Psoas muscle (tissue), 8 donors: ENCODE measurements at places on chromosomes 2 and 18. TPM values are rescaled to one million over a fixed set of nuclear protein-coding genes. Genes with fewer than 3 reads are reported as not detected.

GRCh38 chr2:65343386-65343785 is 89.0 kb downstream of the SPRED2 start:
- H3K4me1 ChIP-seq, result no peaks in the 10 kb centered on the region
- no peaks in the 10 kb centered on the region for H3K27me3 ChIP-seq
- no peak overlapping the region for H3K4me3 ChIP-seq
- no peak overlapping the region for H3K27ac ChIP-seq
- H3K36me3 ChIP-seq, result no peaks in the 10 kb centered on the region

- H3K4me3 ChIP-seq, result no peak overlapping the region
- no peak overlapping the region for H3K27ac ChIP-seq
- H3K4me1 ChIP-seq, result peaks cover 6% of the 10 kb centered on the region
- no peaks in the 10 kb centered on the region for H3K36me3 ChIP-seq
Measured at GRCh38 chr2:98486374-98486981, 41.8 kb downstream of the INPP4A start.

DNA sequence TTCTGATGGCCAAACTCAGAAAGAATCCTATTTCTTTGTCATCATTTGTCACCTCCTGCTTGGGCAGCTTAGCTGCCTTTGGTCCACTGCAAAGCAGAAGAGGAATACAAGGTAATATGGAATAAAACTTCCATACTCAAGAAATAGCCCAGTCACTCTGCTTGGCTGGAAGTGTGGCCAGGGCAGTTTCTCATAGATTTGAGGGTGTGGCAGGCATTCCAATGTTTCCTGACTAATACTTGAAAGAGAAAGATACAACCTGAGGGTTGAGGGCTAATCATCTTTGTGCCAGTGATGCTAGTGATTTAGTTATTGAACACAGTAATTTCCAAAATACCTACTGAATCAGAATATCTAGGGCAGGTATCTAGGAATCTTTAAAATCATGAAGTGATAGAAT is 83.1 kb downstream of the FAM161A start:
- DNase-seq, result no peak
- peaks cover 6% of the 10 kb centered on the region for H3K4me1 ChIP-seq
- H3K27ac ChIP-seq, result no peak overlapping the region
- peaks cover 2% of the 10 kb centered on the region for H3K27me3 ChIP-seq
- H3K4me3 ChIP-seq, result no peak overlapping the region

The LOXHD1 gene
- total RNA-seq, result 0.13 TPM

The MAPRE3 gene
- 148 TPM for total RNA-seq

DNA sequence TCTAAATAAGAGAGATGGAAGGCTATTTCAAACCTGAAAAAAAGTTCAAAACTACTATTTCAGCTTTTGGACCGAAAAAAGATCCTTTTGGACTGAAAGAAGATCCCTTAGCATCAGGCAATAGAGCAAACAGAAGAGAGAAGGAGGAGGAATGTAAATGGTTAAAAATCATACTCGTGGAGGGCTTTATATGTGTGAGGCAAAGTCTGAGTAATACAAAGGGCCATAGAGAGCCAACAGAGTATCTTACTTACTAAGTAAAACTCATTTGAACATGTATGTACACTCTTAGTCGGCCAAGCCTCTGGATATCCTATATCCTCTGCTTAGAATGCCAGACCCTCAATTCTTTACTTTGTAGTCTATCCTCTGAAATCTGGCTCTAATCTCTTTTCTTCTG is 55.7 kb downstream of the ITSN2 start:
- no peak for DNase-seq
- peaks cover 72% of the 10 kb centered on the region for H3K36me3 ChIP-seq
- no peak overlapping the region for H3K4me3 ChIP-seq
- peaks cover 17% of the 10 kb centered on the region for H3K4me1 ChIP-seq

The SERPINB3 gene
- total RNA-seq, result not detected

GRCh38 chr2:184455624-184456023 is 142.7 kb upstream of the ZNF804A start:
- H3K27me3 ChIP-seq, result no peaks in the 10 kb centered on the region
- H3K36me3 ChIP-seq, result no peaks in the 10 kb centered on the region
- no peak overlapping the region for H3K4me3 ChIP-seq

DNA sequence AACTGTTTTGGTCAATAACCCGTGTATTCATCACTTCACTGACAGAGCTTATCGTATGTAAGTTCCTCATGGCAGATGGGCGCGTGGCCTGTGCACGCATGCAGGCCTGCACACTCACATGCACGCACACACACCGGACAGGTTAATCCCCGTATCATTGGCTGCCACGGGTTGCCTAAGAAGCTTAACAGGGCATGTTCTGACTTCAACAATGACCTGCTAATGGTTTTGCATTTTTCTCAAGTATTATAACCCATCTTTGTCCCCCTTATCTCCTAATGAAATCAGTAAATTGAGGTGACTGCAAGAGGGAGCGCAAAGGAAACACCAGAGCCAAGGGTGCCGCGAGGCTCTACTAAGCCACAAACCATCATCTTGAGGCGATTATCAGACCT is 399.0 kb upstream of the ID2 start:
- no peaks in the 10 kb centered on the region for H3K4me1 ChIP-seq
- H3K27ac ChIP-seq, result no peak overlapping the region
- H3K27me3 ChIP-seq, result no peaks in the 10 kb centered on the region
- H3K36me3 ChIP-seq, result no peaks in the 10 kb centered on the region

The C2orf74 gene
- 14.2 TPM for total RNA-seq

The CFAP221 gene
- total RNA-seq, result not detected

The SOWAHC gene
- 1.0 TPM for total RNA-seq

The ANKRD29 gene
- total RNA-seq, result 2.1 TPM

- H3K27ac ChIP-seq, result no peak overlapping the region
- no peak for DNase-seq
- peaks cover 12% of the 10 kb centered on the region for H3K27me3 ChIP-seq
- no peaks in the 10 kb centered on the region for H3K36me3 ChIP-seq
Measured at GRCh38 chr2:170845343-170845742, 28.7 kb downstream of the GAD1 start.

DNA sequence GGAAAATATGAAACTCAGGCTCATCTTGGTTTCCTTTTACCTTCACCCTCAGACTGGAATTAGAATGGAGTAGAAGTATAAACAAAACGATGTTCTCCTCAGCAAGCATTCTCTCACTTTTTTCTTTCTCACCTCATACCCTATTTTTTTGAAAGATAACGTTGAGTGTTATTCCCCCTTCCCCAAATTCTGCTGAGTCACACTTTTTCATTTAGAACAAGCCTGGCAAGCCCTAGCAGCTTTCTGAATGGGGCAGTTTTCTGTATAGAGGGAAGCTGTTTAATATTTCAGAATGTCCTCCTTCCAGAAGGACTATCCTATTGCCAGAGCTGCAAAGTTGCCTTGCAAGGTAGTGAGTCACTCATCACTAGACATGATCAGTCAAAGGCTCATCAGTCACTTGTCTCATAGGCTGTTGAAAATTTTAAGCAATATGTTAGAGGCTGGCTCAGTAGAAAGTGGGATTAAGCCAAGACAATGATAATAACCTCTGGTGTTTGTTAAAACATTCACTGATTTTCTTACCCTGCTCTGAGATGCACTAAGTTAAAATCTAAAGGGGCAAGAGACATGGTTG is 416.1 kb downstream of the RNF144A start:
- no peaks in the 10 kb centered on the region for H3K4me1 ChIP-seq
- no peak overlapping the region for H3K27ac ChIP-seq
- H3K27me3 ChIP-seq, result no peaks in the 10 kb centered on the region
- no peak overlapping the region for H3K4me3 ChIP-seq
- H3K36me3 ChIP-seq, result no peaks in the 10 kb centered on the region

The PFN4 gene
- not detected for total RNA-seq

- no peak for DNase-seq
- H3K4me1 ChIP-seq, result no peaks in the 10 kb centered on the region
- no peaks in the 10 kb centered on the region for H3K27me3 ChIP-seq
- no peak overlapping the region for H3K27ac ChIP-seq
- H3K36me3 ChIP-seq, result no peaks in the 10 kb centered on the region
Measured at GRCh38 chr2:2484301-2484700, 153.2 kb upstream of the MYT1L start.

- no peak overlapping the region for H3K27ac ChIP-seq
- DNase-seq, result no peak
- no peak overlapping the region for H3K4me3 ChIP-seq
- no peaks in the 10 kb centered on the region for H3K36me3 ChIP-seq
- no peaks in the 10 kb centered on the region for H3K4me1 ChIP-seq
- H3K27me3 ChIP-seq, result no peaks in the 10 kb centered on the region
Measured at GRCh38 chr2:118763797-118764196, 83.7 kb downstream of the EN1 start.

The PDE6D gene
- 8.7 TPM for total RNA-seq

- no peaks in the 10 kb centered on the region for H3K27me3 ChIP-seq
- no peaks in the 10 kb centered on the region for H3K36me3 ChIP-seq
- no peak overlapping the region for H3K27ac ChIP-seq
- H3K4me1 ChIP-seq, result no peaks in the 10 kb centered on the region
- H3K4me3 ChIP-seq, result no peak overlapping the region
- no peak for DNase-seq
Measured at GRCh38 chr18:60585670-60586069, 213.1 kb upstream of the MC4R start.

The PROM2 gene
- 1.4 TPM for total RNA-seq

DNA sequence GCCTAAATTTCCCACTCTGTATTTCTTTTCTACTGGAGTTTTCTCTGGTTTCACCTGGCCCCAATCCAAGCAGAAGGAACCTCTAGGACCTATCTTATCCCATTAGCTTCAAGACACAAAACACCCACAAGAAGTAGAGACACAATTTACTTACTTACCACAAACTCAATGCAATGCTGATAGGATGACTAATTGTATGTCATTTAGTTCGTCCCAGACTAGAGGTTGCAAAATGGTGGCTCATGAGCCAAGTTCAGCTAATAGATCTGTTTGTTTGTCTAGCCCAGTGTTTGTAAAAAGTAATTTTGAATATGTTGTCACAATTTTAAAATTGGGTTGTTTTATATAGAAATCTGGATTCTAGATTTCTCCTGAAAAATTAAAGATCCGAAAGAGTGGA is 34.7 kb upstream of the ZSWIM2 start:
- no peaks in the 10 kb centered on the region for H3K27me3 ChIP-seq
- no peak overlapping the region for H3K27ac ChIP-seq
- no peak overlapping the region for H3K4me3 ChIP-seq
- no peak for DNase-seq

DNA sequence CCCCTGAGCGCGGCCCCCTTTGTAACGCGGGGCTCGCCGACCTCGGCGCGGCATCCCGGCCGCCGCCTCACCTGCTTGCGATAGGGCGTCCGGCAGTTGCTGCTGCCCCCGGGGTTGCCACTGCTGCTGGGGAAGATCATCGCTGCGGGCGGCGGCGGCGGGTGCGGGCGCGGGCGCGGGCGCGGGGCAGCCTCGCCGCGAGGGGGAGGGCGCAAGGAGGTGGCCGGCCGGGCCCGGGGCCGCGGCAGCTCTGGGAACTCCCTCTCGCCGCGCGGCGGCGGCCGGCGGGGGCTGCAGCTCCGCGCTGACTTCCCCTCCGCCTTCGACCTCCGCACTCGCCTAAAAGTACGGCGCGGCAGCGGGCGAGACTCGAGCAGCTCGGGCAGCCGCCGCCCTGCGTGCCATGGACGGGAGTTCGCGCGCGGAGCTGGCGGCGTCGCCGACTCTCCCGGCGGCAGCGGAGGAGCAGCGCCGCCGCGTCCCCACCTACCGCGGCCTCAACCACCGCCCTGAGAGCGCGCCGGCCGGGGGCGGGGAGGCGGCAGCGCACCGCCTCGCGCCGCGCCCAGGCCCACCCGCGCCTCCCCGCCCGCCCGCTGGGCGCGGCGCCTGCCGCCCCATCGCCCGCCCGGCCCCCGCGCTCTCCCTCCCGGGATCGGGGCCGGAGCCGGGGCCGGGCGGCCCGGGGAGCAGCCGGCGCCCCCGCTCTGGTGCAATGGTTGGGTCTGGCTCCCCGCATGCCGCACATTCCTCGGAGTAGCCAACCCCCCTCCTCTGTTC is 86.0 kb downstream of the RBMS1 start:
- no peaks in the 10 kb centered on the region for H3K36me3 ChIP-seq
- peak overlapping the region; percentile 88 for H3K27ac ChIP-seq
- no peaks in the 10 kb centered on the region for H3K27me3 ChIP-seq
- peaks cover 64% of the 10 kb centered on the region for H3K4me1 ChIP-seq
- DNase-seq, result peak; percentile 83

DNA sequence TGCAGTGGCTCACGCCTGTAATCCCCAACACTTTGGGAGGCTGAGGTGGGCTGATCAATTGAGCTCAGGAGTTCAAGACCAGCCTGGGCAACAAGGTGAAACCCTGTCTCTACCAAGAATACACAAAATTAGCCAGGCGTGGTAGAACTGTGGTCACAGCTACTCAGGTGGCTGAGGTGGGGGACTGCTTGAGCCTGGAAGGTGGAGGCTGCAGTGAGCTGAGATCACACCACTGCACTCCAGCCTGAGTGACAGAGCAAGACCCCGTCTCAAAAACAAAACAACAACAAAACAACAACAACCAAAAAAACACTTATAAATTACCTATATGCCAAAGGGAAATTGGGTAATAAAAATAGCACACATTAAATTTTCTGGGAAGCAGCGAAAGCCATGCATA is 141.6 kb downstream of the HDAC4 start:
- H3K27ac ChIP-seq, result peak overlapping the region; percentile 86
- DNase-seq, result peak; percentile 8
- H3K4me3 ChIP-seq, result no peak overlapping the region
- no peaks in the 10 kb centered on the region for H3K36me3 ChIP-seq
- no peaks in the 10 kb centered on the region for H3K27me3 ChIP-seq
- H3K4me1 ChIP-seq, result peaks cover 92% of the 10 kb centered on the region
